ENCODE measurements at places on chromosomes 5 and 9.

GRCh38 chr5:3342271-3343100 lies 253.1 kb upstream of the IRX1 start:
- no peak for DNase-seq

DNA sequence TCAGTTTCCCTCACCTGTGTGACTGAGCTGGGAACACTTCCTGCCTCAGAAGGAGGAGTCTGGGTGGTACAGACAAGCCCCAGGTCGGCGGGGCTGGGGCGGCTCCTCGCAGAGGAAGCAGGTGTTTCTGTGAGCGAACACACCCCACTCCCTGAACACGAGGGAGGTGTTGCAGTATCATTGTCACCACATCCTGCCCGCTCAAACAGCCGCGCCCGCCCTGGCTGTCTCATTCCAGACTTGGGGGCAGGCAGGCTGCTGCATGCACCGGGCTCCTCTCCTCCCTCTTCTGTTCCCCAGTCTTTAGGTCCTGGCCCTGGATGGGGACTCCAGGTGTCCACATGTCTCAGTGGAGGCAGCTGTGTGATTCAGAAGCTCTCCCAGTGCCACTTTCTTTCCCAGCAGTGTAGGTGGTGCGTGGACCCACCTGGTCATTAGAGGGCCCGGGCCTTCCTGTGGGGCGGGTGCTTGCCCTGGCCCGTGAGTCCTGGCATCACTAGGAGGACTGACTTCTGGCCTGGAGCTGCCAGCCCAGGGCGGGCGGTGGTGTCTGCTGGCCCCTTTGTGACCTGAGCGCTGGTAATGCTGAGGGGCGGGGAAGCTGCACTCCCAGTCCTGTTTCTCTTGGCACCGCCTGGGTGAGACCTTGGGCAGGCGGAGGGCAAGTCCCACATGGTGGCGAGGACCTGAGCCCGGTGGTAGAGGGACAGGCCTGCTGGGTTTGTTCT lies 18.3 kb upstream of the PHYHD1 start:
- peak; percentile 94 for DNase-seq

- no peak for DNase-seq
Measured at GRCh38 chr9:69899491-69899890, 78.9 kb downstream of the CFAP95 start.

- DNase-seq: no peak
Measured at GRCh38 chr5:74412066-74412465, 228.5 kb downstream of the ENC1 start.

DNA sequence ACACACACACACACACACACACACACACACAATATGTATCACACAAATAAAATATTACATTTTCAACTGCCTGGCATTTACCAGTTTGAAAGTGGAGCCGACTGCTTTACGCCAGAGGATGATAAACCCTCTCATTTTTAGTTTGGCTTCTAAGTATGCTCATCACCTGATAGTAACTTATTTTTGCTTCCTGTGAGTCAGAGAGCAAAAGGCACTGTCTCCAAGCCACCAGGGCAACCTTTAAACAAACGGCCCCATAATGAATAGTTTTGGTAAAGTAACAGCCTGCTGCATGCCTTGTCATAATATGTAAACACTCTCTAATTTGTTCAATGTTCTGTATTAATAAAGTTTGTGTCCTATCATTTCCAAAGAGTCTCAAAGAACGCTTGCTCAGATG lies 26.9 kb downstream of the KLF4 start:
- DNase-seq: no peak

GRCh38 chr5:34653708-34654107 lies 2.4 kb upstream of the RAI14 start:
- DNase-seq: no peak

GRCh38 chr9:109919736-109920408 lies 139.9 kb downstream of the PALM2AKAP2 start:
- DNase-seq: no peak

- no peak for DNase-seq
Measured at GRCh38 chr5:36874465-36874864, 2.1 kb upstream of the NIPBL start.

GRCh38 chr5:142644127-142644526 lies 41.8 kb downstream of the FGF1 start:
- DNase-seq: peak; percentile 5

- no peak for DNase-seq
Measured at GRCh38 chr5:122730456-122730855, 44.4 kb upstream of the SNX2 start.

GRCh38 chr9:14935964-14936363 lies 25.7 kb upstream of the FREM1 start:
- no peak for DNase-seq

GRCh38 chr5:128644863-128645262 lies 106.8 kb upstream of the FBN2 start:
- DNase-seq: no peak

DNA sequence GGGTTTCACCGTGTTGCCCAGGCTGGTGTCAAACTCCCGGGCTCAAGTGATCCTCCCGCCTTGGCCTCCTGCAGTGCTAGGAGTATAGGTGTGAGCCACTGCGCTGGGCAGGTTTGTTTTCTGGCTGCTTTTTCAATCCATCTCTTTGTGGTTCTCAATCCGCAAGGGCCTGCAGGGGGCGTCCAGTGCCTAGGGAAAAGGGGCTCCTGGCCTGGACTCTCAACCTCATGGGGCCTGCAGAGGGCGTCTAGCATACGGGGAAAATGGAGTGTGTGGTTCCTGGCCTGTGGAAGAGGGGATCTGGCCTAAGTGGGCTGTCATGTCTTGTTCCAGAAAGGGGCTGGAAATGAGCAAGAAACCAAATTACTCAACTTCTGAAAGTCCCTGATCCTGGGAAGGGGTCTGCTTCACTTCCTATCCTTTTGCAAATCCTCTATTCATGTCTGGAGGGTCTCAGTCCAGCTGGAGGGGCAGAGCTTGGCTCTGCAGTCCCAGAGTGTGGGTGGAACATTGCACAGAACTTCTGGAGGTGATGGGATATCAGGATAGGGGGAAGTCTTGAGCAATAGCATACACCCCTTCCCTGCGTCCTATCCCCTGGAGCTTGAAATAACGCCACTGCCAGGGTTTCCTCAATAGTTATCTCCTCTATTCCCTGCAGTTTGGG lies 12.7 kb upstream of the CCL27 start:
- peak; percentile 66 for DNase-seq

DNA sequence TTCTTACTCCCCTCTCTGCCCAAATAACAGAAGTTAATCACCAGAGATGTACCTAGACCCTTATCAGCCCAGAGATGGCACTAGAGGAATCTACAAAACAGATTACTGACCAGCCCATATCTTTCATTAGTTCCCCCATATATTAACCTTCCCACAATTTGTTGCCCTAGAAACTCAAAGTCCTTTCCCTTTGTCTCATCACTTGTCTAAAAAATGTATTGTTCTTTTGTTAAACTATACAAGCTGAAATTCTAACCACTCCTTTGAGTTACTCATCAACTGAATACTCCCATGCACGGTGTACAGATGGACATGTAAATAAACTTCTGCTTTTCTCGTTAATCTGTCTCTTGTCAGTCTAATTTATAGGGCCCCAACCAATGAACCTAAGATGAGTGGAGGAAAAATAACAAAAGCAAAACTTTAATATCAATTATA lies 130.9 kb downstream of the CCDC192 start:
- DNase-seq: no peak

DNA sequence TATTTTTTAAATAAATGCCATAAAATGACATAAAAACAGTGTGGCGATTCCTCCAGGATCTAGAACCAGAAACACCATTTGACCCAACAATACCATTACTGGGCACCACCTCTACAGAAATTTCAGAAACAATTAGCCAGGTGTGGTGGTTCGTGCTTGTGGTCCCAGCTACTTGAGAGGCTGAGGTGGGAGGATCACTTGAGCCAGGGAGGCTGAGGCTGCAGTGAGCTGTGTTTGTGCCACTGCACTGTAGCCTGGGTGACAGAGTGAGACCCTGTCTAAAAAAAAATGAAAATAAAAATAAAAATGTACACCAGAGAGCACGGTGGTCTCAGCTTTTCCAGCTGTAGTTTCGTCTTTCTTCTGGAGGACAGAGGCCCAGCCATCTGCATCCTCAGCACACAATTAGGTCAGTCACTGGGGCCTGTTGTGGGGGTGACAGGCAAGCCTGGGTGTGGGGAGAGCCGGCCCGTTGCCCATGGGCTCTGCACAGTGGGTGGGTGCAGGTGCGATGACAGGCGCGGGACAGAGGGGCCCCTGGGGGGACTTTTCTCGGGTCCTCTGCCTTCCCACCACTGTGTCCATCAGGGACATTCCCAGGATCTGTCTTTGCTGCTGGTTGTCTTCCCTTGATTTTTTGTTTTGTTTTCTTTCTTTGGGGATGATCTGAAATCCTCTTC lies 9.8 kb downstream of the COL5A1 start:
- DNase-seq: no peak

DNA sequence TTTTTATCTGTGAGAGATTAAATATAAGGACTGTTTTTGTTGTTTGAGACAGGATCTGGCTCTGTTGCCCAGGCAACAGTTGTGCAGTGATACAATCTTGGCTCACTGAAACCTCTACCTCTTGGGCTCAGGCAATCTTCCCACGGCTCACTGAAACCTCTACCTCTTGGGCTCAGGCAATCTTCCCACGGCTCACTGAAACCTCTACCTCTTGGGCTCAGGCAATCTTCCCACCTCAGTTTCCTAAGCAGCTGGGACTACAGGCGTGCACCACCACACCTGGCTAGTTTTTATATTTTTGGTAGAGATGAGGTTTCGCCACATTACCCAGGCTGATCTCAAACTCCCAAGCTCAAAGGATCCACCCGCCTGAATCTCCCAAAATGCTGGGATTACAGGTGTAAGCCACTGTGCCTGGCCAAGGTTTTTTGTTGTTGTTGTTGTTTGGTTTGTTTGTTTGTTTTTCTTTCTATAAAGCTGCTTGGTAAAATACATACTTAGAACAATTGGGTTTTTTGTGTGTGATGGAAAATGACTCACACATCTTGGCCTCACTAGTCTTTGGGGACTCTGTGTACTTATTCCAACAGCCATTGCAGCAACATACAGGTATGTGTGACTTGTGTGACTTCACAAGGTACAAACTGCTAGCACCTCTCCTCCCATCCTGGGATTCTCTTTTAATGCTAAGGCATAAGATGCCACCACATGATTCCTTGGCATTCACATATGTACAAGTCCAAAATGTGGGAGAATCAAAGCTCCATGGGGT lies 36.5 kb upstream of the RASA1 start:
- no peak for DNase-seq

DNA sequence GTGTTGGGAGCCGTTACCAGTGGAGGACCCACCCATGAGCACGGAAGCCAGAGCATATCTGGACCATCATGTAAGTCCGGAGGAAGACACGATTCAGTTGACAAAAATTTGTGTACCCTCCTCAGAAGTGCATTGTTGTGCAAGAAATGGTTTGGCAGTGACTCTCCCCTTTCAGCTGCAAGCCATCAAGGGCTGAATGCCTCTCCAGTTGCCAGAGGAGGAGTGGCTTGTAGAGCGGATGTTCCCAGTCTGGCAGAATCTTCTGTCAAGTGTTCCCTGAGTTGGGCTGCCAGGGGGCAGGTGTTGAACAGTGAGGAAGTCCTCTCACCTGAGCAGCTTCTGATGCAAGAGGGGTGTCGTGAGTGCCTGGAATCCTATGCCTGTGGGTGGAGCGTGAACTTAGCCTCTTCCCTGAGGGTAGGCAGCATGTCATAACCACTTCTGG lies 27.6 kb upstream of the CDKN2AIPNL start:
- DNase-seq: no peak

DNA sequence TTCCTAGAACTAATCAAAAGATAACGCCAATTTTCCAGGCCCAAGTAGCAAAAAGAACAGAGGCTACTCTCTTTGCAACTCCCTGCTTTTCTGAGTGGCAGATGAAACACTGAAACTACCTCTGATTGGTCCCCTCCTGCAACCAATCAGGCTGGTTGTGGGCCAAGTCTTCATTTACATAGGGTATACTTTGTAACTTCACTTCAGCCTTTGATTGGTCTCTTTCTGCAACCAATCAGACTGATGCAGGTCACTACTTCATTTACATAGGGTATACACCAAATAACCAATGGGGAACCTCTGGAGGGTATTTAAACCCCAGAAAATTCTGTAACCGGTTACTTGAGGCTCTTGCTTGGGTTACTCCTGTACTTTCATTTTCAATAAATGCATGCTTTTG lies 289.6 kb downstream of the MED10 start:
- no peak for DNase-seq

- DNase-seq: no peak
Measured at GRCh38 chr9:126592461-126592860, 21.3 kb upstream of the LMX1B start.

- DNase-seq: no peak
Measured at GRCh38 chr5:72440207-72440638, 67.0 kb downstream of the ZNF366 start.

GRCh38 chr5:36444582-36445418 lies 143.1 kb upstream of the RANBP3L start:
- no peak for DNase-seq

GRCh38 chr9:89375191-89375760 lies 57.0 kb downstream of the SECISBP2 start:
- peak; percentile 42 for DNase-seq

DNA sequence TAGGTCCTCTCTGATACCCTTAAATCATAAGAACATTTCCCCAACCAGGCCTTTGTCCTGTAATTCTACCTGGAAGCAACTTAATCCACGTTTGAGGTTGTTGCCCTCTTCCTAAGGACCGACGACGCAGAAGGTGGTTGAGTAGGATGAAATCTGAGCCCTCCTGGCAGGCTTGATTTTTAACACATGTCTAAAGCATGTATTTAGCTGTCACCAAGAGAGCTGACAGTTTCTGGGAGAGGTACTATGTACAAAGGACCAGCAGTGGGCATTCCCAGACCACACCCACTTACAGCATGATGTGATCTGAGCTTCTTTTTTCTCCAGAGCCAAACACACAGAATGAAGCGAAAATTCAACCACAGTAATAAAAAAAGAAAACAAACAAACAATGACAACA lies 260.9 kb downstream of the SH3GL2 start:
- DNase-seq: no peak

DNA sequence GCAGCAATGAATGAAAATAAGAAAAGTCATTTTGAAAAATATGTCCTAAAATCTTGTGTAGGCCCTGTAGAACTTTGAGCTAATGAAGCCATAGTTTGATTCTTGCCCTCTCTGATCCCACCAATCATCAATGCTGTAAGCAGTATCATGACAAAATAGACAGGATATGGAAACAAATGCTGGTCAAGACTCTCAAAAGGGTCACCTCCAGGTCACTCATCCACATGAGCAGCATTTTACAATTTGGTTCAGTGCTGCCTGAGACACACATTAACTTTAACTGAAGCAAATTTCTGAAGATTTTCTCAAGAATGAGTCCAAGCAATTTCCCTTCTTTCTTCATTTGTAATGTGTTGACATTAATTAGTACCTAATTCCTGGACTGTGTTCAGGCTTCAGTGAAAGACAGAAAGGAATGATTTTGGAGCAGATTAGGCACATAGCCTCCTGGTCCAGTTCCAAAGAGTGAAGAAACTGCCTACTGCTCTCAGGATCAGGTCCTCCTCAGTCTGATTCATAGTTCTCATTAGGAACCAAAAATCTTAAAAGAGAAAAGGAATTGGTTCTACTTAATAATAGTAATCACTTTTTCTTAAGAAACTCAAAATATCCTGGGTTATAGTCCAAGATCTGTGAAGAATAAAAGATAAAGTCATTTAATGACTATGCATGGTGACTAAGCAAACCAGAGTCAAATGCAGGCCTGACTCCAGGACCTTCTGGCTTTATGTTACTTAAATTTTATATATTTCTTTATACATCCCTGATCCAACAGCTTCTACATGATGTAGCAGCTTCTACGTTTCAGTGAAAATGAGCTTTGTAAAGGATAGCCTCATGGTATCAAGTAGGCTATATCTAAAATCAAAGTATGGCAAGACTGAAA lies 192.1 kb upstream of the RGMB start:
- DNase-seq: no peak
